ENCODE measurements at places on chromosomes 2 and 18.

DNA sequence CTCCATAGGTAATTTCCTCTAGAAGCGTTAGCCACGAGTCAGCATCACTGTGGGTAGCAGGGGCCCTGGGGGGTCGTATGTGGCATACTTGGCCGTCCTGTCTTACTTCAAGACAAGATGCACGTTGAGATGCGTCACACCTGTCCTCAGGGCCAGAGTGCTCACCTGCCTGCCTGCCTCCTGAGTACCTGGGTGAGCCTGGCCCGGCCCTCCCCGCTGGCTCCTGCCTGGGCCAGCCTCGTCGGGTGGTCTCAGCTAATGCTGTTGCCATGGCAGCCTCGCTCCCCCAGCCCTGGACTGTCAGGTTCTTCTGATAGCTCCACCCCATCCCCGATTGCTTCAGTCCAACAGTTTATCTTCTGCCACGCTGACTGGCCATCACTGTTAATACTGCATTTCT, 232.4 kb downstream of the GBX2 start:
- DNase-seq: no peak

DNA sequence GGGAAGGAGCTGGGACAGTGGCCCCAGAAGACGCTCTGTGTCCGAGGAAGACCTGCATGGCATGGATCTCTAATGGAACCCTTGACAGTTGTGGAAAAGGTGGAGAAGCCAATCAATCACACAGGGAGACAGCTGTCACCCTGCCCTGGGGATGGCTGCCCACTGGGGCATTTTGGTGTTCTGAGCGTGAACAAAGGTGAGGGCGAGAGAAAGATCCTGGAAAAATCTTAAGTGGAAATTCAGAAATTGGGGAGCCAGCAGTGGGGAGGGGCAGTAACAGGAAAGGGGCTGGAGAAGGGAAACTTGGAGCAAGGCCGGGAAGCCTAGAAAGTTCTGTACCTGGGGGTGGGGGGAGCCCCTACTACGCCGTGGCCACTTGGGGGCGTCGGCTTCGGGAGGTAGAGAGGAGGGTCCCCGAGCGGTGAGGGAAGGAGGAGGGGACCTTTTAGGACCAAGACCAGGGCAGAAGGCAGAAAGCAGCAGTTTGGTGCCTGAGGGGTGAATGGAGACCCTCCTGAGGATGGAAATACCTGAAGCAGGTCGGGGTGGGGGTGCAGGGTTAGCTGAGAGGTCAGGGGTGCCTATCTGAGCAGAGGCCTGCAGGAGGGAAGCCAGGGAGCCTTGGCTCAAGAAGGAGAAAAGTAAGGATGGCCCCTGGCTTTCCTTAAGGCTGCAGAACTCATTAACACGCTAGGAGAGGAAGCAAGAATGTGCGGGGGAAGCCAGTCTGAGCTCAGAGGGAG, 30.0 kb downstream of the NGEF start:
- DNase-seq: no peak

- peak; percentile 20 for DNase-seq
These were observed 251.9 kb upstream of the CHAC2 start for GRCh38 chr2:53515435-53516332.

DNA sequence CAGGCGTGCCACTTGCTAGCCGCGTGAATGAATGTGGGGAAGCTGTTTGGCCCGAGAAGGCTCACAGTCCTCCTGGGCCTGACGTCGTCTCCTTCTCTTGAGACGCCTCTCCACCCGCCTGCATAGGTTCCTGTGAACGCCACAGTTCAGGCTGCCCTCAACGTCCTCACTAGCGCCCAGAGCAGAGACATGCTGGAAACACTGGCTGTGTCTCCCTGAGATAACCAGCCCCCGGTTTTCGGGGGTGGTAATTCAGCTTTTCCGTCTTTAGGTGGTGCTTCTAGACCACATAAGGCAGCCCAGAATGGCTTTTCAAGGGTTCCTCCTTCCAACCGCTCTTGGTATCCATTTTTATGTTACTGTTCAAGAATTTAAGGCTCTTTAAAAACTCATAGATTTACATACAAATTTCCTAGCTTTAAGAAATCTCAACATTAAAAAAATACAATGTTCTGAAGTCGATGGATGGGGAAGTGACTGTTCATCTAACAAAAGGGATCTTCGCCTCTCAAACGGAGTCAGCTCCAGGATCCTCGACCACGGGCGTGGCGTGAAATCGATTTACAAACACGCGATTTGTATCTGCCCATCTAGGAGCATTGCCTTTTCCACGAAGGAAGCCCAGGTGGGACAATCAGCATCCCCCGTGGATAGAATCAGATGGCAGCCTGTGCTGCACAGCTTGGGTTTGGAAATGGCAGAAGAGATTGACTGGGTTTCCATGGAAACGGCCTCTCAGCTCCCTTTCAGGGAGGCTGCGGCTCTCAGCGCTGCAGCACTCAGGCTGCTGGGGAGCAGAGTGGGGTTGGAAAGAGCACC, 110.6 kb upstream of the PXDN start:
- no peak for DNase-seq

DNA sequence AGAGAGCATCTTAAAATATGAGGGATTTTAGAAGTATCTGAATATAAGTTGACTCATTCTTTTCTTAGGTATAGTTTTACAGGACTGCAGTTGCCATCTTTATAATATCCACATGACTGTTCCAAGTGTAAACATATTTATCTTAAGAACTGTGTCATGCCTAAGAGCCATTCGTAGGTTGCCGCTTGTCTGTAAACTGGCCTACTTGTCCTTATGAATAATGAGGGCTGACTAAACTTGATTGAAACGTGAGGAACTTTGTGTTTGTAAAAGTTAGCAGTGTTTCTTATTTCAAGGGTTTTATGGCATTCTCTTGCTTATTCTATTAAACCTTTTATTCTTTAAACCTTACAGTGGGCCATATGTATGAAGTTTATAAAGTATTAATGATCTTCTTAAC, 99.6 kb downstream of the MAP3K20 start:
- DNase-seq: no peak

GRCh38 chr2:18005411-18005810, 126.9 kb downstream of the KCNS3 start:
- DNase-seq: peak; percentile 37

DNA sequence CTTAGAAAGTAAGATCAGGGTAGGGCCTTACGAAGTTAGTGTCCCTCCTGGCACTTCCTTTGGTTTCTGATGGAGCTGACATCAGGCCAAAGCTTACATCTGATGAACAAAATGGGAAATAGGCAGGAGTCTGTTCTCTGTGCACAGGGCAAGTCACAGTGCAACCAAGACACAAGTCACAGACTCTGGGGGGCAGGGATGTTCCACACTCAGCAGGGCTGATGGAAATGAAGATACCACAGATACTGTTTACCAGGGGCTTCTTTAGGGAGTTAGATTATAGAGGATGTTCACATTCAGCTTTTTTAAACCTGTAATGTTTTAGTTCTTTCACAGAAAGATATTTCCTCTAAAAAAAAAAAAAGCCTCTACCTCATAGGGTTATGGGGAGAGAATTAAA, 106.2 kb upstream of the EPC2 start:
- no peak for DNase-seq

- no peak for DNase-seq
These were observed 48.1 kb downstream of the MYOM1 start for GRCh38 chr18:3171631-3172030.

DNA sequence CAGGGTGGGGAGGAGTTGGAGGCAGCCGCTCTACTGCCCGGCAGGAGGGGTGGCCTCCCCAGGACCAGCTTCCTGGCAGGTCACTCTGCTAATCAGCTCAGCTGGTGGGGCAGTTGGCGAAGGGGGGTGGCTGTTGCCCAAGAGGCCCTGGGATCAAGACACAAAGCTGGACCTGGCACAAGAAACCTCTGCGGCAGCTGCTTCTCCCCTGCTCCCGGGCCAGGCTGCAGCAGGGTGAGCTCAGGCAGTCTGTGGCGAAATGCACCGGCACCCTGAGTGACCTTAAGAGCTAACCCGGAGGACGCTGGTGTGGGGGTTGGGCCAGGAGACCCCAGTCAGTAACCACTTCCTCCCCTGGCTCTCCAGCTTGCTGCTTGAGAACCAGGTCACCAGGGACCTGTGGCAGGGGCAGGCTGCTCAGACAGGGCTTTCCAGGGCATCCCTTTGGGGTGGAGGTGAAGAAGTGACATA, 31.1 kb downstream of the TOGARAM2 start:
- no peak for DNase-seq

DNA sequence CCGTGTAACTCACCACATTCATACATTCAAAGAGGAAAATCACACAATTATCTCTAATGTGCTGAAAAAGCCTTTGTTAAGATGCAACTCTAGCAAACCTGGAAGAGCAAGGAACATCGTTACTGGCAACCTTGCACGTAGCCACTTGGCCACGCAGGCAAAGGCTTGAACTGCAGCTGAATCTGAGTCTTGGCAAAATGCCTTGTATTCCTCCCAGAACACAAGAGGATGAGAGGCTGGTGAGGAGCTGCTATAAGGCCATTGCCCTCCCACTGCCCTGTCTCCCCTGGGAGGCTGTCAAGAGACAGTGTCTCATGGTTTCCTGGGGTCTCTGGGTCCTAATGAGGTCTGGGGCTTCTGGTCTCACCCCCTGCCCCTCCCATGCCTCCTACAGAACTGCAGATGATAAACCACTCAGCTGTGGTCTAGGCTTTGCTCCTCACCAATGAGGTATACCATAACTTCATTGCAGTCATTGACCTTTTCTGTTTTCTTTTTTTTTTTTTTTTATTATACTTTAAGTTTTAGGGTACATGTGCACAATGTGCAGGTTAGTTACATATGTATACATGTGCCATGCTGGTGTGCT, 141.4 kb downstream of the SPP2 start:
- no peak for DNase-seq

DNA sequence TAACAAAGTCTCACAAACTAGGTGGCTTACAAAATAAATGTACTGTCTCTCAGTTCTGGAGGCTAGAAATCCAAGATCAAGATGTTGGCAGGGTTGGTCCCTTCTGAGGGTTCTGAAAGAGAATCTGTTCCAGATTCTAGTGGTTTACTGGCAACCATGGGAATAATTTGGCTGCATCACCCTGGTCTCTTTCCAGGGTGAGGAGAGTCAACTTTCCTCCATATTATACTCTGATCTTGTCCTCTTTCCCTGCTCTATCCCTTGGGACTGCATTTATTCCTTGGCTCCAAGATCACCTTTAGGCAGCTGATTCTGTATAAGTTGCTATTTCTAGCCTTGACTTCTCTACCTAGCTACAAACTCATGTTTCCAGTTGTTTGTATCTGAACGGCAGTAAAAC, 35.2 kb downstream of the SLC40A1 start:
- DNase-seq: no peak

GRCh38 chr2:108270768-108271506, 17.8 kb upstream of the SULT1C2 start:
- DNase-seq: no peak

GRCh38 chr2:64133828-64134227, 10.4 kb downstream of the PELI1 start:
- no peak for DNase-seq

DNA sequence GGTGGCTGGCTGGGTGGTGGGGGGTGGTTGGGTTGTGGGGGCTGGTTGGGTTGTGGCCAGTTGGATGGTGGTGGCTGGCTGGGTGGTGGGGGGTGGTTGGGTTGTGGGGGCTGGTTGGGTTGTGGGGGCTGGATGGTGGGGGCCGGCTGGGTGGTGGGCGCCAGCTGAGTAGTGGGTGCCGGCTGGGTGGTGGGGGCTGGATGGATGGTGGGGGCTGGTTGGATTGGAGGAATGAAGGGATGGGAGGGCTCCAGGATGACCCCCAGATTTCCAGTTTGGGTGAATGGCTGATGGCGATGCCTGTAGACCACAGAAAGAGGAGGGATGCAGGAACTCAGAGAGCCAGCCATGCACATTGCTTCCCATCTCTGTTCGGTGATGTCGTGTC, 26.8 kb upstream of the GPR17 start:
- DNase-seq: no peak

DNA sequence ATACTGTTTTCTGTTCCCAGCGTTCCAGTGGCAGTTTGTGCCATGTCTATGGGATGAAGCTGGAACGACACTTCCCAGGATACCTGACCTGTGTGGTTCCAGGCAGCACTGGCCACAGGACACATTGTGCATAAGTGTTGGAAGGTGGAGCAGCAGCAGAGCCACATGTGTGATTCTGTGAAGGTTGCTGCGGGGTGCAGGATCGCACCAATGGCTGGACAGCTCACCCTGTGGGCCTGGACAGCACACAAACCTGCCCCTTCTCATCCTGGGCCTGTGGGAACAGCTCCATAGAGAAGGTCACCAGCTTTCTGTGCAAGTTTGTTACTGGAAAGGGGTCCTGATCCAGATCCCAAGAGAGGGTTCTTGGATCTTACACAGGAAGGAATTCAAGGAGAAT, 252.2 kb upstream of the RAB6C start:
- no peak for DNase-seq

- DNase-seq: peak; percentile 93
These were observed 10.3 kb upstream of the HOXD1 start for GRCh38 chr2:176178038-176178756.

GRCh38 chr2:1995081-1995480, 250.8 kb upstream of the PXDN start:
- DNase-seq: no peak

GRCh38 chr2:241728627-241729026, 5.8 kb upstream of the D2HGDH start:
- peak; percentile 86 for DNase-seq

DNA sequence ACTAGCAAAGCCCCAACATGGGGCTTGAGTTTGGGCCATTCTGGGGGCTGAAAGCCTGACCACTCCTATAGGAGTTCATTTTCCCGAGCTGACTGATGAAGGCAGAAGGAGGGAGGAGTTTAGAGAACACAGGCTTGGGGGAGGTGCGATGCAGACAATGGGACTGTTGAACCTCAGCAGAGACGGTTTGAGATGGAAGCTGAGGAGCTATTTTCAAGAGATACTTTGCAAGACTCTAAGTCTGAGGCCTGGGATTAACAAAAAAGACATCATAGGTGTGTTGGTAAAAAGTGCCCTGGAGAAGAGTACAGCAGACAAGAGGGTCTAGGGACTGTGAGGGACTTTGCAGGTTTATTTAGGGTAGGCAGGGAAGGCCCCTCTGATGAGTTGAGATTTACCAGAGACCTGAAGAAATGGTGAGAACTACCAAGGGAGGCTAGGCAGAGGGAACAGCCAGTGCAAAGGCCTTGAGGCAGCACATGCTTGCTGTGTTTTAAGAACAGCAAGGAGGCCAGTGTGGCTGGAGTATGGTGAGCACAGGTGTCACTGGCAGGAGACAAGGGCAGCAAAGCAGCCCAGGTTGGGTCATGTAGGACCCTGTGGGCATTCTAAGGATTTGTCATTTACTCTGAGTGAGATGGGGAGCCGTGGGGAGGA, 31.6 kb downstream of the PCBP1 start:
- peak; percentile 29 for DNase-seq

- DNase-seq: peak; percentile 93
These were observed 138.3 kb upstream of the CYP1B1 start for GRCh38 chr2:38214209-38214717.

DNA sequence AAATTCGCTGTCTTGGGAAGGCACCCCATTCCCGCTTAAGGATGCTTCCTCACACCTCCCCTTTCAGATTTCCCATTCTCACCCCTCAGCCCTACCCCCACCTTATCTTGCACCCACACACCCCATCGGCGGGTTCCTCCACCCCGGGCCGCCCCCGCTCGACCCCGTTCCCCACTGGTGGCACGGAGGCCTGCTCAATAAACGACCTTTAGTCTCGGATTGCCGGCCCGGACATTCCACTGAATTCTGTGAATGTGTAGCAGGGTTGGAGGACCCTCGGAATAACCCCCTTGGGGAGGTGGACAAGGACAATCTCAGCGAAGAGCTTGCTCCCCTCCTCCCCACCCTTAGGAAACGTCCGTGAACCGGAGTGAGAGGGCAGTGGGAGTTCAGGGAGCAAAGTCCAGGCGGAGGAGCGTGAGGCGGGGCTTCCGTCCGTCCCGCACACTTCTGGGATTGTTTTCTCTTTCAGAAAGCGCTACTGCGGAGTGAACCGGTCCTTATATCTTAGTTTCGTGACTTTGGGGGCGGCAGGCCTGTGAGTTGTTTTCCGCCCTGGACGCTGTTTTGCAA, 2.8 kb upstream of the LBX2 start:
- peak; percentile 75 for DNase-seq
